Lower leg skin (tissue), 4 donors: ENCODE measurements at places on chromosomes 1 and 21. TPM values are rescaled to one million over a fixed set of nuclear protein-coding genes. Genes with fewer than 3 reads are reported as not detected.

Gene ZNF683
- total RNA-seq: not detected

Gene CADM3
- total RNA-seq: 11.0 TPM

Gene EXO1
- total RNA-seq: not detected

Gene RABGGTB
- total RNA-seq: 48.9 TPM

Gene CHI3L2
- total RNA-seq: not detected

Gene TACSTD2
- 933 TPM for total RNA-seq

Gene ARID1A
- total RNA-seq: 55.4 TPM

Gene GPX7
- total RNA-seq: 9.0 TPM

Gene RHOU
- total RNA-seq: 4.1 TPM

Gene PDE9A
- total RNA-seq: 2.1 TPM

Gene SLAMF7
- total RNA-seq: 3.0 TPM

Gene CHD1L
- 20.6 TPM for total RNA-seq

Gene FMN2
- not detected for total RNA-seq

Gene NBPF4
- not detected for total RNA-seq

Gene KCNJ6
- total RNA-seq: not detected

Gene DIO1
- not detected for total RNA-seq

Gene RGS18
- total RNA-seq: 0.13 TPM

Gene WDTC1
- total RNA-seq: 75.6 TPM

Gene CNR2
- not detected for total RNA-seq

Gene FAM43B
- 0.15 TPM for total RNA-seq

Gene ZNF593
- 32.4 TPM for total RNA-seq

Gene LHX8
- not detected for total RNA-seq

Gene ATAD3C
- 0.84 TPM for total RNA-seq

Gene DDI2
- 58.6 TPM for total RNA-seq

Gene RGS16
- total RNA-seq: 0.37 TPM

Gene CA6
- 17.4 TPM for total RNA-seq

Gene OR2T11
- total RNA-seq: 0.57 TPM

Gene SLAMF1
- total RNA-seq: 7.1 TPM

Gene CLEC20A
- total RNA-seq: not detected

Gene GPR89B
- 19.7 TPM for total RNA-seq

Gene LAPTM5
- total RNA-seq: 10.2 TPM

Gene FAM151A
- total RNA-seq: not detected

Gene PYGO2
- 35.7 TPM for total RNA-seq

Gene ZNF593OS
- not detected for total RNA-seq

Gene EFNA3
- total RNA-seq: 111 TPM

Gene SPRR2B
- not detected for total RNA-seq

Gene SMAP2
- total RNA-seq: 69.5 TPM

Gene HSF2BP
- total RNA-seq: not detected

Gene AHCTF1
- total RNA-seq: 29.5 TPM

Gene CYP2J2
- total RNA-seq: 4.3 TPM

Gene GNG4
- 0.39 TPM for total RNA-seq

Gene PERM1
- 0.29 TPM for total RNA-seq

Gene SFN
- 993 TPM for total RNA-seq

Gene COPA
- 93.6 TPM for total RNA-seq

Gene ARHGAP30
- 8.5 TPM for total RNA-seq

Gene MROH9
- not detected for total RNA-seq

Gene ASCL5
- total RNA-seq: not detected

Gene PRKACB
- 5.1 TPM for total RNA-seq

Gene SLC9C2
- total RNA-seq: not detected

Gene CFAP74
- total RNA-seq: not detected

Gene DCDC2B
- total RNA-seq: not detected
